ENCODE measurements at places on chromosomes 6 and 20.

- no peak for DNase-seq
These were observed 26.2 kb downstream of the MYO6 start for GRCh38 chr6:75775219-75775618.

GRCh38 chr6:166737261-166737660 lies 110.2 kb upstream of the RPS6KA2 start:
- peak; percentile 49 for DNase-seq

- DNase-seq, result no peak
These were observed 142.1 kb downstream of the MYB start for GRCh38 chr6:135323202-135323668.

- DNase-seq, result no peak
These were observed 24.2 kb downstream of the CGA start for GRCh38 chr6:87070741-87071140.

- DNase-seq, result no peak
These were observed 77.0 kb downstream of the FOXA2 start for GRCh38 chr20:22507240-22507961.

GRCh38 chr6:5125152-5126006 lies 40.2 kb downstream of the PPP1R3G start:
- DNase-seq, result peak; percentile 66

GRCh38 chr6:22017766-22018165 lies 279.1 kb downstream of the PRL start:
- DNase-seq, result no peak

GRCh38 chr6:38632490-38632889 lies 7.2 kb downstream of the BTBD9 start:
- no peak for DNase-seq
